ENCODE measurements at places on chromosomes 16 and 17.

DNA sequence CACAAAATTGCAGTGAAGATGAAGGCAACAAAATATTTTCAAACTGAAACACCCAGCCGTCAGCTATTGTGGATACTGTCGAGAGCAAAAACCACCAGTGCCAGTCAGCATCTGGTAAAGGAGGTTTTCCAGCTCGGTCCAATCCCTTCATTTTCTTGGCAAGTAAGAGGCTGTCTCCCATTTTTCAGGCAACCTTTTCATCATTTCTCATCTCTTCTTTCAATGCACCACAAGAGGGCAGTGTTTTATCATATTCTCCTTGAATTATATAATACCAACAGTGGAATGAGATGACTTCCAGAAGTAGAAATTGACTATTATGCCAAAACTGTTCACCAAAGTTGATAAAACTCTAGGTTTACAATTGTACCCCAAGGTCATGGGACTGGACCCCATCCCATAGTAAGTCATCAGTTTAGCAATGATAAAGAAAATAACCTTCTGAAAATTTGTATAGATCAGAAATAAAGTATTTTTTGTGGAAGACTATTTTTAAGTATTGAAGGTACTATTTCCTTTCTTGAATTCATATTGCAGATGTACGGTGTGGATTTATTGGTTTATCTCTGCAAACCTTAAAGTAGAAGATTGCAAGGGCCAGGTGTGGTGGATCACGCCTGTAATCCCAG lies 16.8 kb downstream of the NQO1 start:
- DNase-seq = no peak

- DNase-seq = no peak
Measured at GRCh38 chr17:57311281-57312216, 55.2 kb downstream of the MSI2 start.

DNA sequence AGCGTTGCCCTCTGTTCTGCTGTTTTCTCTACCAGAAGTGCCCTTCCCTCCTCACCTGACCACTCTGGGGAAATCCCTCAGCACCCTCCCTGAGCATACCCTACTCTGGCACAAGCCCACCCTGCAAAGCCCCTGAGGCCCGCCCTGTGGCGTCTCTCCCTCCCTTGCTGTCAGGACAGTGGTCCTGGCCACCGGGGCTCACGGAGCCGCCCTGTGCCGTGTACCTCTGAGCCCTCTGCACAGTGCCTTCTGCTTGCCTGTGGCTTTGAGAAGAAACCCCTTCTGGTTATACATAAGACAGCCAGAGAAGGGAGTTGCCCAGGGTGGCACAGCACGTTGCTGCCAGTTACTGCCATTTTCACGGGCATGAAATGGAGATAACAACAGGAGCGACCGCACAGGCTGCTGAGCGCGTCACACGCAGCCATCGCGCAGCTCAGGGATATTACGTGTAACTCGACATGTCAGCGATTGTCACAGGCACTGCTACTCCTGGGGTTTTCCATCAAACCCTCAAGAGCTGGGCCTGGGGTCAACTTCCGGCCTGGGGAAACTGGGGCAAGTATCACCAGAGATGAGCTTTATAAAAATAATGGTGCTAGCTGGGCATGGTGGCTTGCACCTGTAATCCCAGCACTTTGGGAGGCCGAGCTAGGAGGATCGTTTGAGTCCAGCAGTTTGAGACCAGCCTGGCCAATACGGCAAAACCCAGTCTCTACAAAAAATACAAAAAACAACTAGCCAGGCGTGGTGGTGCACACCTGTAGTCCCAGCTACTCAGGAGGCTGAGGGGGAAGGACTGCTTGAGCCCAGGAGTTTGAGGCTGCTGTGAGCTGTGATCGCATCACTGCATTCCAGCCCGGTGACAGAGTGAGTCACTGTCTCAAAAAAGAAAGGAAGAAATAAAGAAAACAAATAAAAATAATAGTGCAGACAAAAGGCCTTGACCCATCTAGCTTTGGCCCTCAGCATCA lies 14.8 kb downstream of the SCGB1C2 start:
- no peak for DNase-seq

- DNase-seq = peak; percentile 28
Measured at GRCh38 chr16:25051406-25052150, 36.4 kb upstream of the ARHGAP17 start.

GRCh38 chr17:39194089-39194984 lies 3.1 kb downstream of the CACNB1 start:
- DNase-seq = no peak

DNA sequence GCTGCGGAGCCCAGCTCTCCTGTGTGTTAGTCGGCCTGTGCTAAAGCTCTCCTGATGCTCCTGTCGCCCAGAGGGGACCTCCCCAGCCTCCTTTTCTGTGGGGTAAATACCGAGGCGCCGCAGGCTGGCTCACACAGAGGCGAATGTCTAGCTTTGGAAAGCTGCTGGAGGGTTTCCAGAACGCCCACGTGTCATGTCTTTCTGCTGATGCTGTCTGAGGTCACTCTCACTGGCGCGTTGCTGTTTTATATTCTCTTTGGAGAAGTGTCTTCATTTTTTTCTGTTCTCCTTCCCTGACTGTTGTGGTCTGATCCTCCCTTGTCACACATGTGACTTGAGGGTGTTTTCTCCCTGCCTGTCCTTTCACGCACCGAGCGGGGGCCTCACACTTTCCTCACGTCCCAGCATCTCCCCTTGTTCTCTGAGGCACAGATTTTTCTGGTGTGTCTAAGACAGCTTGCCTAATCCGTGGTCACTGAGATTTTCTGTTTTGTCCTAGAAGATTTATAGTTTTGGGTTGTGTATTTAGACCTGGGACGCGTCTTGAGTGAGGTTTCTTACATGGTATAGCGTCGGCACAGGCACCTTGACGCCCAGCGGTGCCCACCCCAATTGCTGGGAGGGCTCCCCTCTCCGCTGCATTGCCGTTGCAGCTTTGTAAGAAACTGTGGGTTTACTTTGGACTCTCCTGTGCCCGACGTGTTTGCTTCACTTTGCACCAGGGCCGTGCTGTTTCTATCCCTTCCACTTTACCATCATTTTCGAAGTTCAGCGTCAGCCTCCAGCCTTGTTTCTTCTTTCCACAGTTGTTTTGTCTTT lies 92.1 kb upstream of the ZNF750 start:
- no peak for DNase-seq

GRCh38 chr16:86977076-86977676 lies 340.0 kb downstream of the C16orf95 start:
- DNase-seq = no peak

GRCh38 chr17:28747051-28747691 lies 3.4 kb downstream of the TRAF4 start:
- no peak for DNase-seq

- DNase-seq = no peak
Measured at GRCh38 chr16:75477680-75478473, 13.4 kb upstream of the TMEM170A start.

DNA sequence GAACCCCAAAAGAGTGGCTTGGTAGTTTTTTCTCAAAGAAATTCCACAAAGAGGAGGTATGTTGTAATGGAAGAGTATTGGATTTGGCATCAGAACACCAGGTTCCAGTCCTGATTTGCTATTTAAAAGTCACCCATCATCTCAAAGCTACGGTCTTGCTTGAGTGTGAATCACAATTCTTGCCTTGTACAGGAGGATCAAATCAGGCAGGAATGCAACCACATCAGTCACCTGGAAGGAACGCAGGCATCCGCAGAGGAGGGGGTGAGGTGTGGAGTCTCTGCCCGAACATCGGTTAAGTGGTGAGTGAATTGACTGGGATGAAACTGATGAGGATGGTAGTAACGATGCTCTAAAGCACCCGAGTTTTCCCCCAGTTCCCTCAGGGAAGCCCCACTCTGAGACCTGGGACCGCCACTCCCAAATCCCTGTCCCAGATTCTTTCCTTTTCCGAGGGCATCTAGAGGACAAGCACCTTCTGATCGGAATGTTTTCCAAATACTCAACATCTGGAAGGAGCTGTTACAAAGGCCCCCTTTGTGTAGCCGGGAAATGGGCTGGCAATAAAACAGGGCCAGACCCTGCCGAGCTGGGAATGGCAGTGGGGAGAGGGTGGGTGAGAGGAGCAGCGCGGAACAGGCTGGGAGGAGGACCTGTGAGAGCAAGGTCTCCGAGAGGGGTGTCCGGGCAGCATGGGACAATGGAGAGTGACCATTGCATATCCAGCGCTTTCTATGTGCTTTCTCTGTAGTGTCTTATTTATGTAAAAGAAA lies 469.6 kb downstream of the SLC39A11 start:
- no peak for DNase-seq

DNA sequence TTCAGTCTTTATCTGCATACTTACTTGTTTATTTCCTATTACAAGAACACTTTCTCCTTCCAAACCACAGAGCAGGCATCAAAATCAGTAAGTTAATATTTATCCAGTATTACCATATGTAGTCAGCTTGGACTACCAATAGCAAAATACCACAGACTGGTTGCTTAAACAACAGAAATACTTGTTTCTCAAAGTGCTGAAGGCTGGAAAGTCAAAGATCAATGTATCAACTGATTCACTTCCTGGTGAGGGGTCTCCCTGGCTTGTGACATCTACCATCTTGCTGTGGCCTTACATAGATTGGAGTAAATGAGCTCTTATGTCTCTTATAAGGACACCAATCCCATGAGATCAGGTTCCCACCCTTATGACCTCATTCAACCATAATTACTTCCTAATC lies 2.6 kb downstream of the STXBP4 start:
- no peak for DNase-seq

GRCh38 chr17:81513753-81514488 lies 1.3 kb upstream of the ACTG1 start:
- peak; percentile 43 for DNase-seq

- DNase-seq = no peak
Measured at GRCh38 chr17:8451933-8452614, 16.4 kb downstream of the NDEL1 start.

DNA sequence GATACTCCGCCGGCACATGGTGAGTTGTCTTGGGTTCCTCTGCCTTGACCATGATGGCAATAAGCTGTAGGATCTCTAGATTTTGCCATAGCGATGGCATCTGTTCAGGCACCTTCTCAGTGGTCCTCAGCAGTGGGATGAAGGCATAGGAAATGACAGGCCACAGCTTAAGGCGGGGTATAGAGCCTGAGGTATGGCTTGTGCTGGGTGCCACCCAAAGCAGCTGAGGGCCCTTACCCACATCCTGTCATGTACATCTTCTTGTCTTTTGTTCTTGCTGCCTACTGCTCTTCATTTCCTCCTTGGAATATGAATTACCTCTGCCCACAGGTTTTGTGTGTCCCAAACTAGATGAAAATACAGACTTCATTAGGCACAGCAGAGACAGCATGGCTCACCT lies 29.5 kb downstream of the KAT7 start:
- DNase-seq = peak; percentile 26

DNA sequence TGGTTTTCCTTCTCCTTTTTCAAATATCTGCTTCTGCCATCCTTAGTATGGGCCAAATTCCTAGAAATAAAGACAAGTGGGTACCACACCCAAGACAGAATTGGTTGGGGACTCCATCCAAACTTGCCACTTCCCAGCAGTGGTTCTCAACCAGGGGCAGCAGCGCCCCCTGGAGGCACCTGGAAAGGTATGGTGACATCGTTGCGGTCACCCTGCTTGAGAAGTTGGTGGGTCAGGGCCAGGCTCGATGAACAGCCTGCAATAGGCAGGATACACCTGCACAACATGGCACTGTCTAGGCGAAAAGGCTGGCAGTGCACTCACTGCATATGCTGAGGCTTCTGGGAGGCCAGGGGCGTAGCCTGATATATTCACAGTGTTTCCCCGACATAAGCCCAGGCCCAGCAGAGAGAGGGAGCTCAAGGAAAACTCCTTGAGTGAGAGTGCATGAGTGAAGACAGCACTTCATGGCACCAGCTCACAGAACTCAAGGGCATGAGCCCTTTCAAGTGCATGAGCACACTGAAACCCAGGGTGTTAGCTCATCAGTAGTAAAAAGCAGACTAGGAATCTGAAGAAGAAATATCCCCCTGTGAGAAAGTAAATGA lies 57.7 kb downstream of the CMC2 start:
- peak; percentile 22 for DNase-seq

DNA sequence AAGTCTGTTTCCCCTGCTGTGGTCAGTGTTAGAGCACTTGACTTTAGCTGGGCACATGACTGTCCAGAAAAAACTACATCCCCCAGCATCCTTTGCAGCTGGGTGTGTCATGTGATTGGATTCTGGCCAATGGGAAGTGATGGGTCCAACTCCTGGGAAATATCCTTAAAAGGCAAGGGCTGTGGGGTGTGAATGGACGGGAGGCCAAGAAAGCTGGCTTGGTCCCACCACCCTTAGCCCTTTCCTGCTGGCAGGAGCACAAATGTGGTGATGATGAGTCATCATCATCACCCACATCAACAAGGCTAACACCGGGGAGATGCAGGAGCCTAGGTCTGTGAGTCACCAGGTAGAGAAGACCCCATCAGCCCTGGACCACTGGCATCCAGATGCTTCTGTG lies 341.7 kb downstream of the C16orf95 start:
- DNase-seq = no peak

- no peak for DNase-seq
Measured at GRCh38 chr17:67773246-67773645, 52.1 kb upstream of the BPTF start.

DNA sequence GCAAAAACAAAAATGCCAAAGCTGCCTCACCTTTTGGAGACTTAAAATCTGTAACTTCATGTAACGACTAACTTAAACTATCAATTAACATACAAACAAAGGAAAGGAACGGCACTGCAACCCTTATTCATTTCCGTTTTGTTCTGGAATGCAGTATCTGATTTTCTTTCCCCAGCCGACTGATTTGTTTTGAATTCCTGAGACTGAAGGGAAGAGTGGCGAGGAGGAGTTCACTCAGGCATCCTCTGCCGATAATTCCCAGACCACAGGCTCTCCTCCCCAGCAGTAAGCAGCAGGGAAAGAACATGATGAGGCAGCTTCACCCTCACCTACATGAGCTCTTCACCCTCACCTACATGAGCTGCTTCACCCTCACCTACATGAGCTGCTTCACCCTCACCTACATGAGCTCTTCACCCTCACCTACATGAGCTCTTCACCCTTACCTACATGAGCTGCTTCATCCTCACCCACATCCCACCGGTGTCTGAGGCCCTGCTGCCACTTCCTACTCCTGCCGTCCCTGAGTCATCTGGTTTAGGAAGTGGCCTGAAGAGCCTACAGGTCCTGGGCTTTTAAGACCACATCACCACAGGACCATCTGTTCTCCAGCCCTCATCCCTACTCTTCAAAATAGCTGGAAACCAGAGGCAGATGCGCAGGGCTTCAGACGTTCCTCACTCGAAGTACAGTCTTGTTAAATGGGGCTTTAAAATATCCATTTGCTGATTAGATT lies 168.0 kb upstream of the RPH3AL start:
- DNase-seq = no peak

GRCh38 chr17:15026088-15026487 lies 239.0 kb downstream of the PMP22 start:
- no peak for DNase-seq

DNA sequence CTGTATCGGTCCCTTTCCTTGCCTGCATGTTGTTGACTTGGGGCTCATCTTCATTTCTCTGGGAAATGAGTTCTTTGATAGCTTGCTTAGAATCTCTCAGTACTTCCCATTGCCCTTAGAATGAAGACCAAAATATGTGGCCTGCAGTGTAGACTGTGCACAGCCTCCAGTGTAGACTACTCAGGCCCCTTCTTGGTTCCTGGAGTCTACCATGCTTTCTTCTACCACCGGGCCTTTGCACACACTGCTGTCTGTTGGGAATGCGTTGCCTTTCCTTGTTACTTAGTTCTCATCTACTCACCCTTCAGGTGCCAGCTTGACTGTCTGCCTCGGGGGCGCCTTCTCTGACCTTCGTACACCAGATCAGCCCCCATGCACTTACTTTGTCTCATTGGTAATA lies 82.0 kb downstream of the ABCC1 start:
- no peak for DNase-seq
